ENCODE measurements at places on chromosomes 1 and 21.

- no peak for DNase-seq
Measured at GRCh38 chr1:159300146-159300545, 2.0 kb upstream of the FCER1A start.

GRCh38 chr1:93668121-93668520 is 13.5 kb downstream of the BCAR3 start:
- DNase-seq: no peak

DNA sequence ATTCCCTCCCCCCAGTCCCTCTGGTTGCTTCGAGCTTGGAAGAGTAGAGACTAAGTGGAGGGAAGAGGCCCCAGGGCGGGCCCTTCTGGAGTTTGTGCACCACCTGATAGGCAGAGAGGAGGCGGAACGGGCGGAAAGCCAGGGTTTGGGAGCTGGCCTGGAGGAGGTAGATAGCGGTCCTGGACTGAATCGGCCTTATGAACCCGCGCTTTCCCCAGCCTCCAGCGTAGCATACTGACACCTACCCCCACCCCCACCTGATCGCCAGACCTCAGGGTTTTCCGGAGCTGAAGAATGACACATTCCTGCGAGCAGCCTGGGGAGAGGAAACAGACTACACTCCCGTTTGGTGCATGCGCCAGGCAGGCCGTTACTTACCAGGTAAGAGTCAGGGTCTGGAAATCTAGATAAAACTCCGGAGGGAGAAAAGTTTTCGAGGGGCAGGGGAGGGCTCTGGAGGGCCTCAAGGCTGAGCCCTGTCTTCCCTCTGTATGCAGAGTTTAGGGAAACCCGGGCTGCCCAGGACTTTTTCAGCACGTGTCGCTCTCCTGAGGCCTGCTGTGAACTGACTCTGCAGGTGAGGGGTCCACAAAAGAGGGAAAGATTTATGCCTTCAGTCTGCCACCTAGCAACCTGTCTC is 705 bp downstream of the UROD start:
- no peak for DNase-seq

DNA sequence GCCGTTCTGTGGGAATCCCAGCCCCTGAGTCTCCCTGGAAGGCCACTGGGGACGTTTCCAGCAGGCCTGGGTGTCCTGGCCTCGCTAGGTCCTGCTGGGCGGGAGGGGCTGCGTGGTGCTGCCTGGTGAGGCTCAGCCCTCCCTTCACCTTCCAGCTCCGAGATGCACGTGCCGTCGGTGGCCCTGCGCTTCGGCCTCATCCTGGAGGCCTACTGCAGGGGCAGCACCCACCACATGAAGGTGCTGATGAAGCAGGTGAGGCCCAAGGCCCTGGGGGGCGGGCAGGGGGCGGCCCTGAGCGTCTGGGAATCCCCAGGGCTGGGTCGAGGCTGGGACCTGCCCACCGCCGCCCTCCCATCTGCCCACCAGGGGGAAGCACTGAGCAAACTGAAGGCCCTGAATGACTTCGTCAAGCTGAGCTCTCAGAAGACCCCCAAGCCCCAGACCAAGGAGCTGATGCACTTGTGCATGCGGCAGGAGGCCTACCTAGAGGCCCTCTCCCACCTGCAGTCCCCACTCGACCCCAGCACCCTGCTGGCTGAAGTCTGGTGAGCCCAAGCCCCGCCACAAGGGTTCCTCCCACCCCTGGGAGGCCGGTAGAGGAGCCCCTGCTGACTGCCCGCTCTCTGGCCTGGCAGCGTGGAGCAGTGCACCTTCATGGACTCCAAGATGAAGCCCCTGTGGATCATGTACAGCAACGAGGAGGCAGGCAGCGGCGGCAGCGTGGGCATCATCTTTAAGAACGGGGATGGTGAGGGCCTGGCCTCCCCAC is 70.3 kb downstream of the PIK3CD start:
- peak; percentile 71 for DNase-seq

DNA sequence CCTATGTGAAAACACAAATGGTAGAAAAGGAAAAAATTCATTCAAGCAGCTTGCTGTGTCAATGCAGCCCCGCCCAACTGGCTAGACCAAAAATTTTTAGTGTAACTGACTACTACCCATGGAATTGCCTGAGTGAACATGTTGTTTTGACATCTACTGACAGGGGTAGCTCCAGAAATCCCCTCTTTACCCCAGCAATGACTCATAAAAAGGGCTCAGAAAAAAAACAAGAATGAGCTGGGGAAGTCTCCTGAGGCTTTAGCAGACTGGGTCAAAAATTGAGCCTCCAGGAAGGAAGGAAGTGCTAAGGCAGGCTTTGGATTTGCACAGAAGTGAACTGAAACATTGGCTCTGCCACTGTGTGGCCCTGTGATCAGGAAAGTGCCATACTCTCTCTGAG is 24.4 kb upstream of the FGGY start:
- no peak for DNase-seq

DNA sequence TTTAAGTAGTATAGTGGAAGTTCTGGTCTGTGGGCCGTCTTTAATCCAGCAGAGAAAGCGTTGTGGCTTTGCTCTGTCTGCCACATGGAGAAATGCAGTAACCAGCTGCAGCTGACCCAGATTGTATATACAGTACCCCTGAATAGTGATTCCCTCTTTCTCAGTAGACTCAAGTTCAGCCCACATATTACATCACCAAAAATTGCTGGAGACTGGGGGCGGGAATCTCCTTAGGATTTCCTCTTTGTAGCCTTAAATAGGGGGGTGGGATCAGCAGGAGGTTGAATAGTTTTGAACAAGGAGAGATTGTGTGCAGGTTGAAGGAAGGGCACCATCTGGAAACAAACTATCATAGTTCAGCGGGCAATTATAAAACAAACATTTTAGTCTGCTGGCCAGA is at the start of gene ANGPTL1:
Gene ANGPTL1, minus strand, starts transcription at position 134 of the 400 bp plus-strand sequence. CDS start 5,301 bp downstream, outside the sequence.
- no peak for DNase-seq

DNA sequence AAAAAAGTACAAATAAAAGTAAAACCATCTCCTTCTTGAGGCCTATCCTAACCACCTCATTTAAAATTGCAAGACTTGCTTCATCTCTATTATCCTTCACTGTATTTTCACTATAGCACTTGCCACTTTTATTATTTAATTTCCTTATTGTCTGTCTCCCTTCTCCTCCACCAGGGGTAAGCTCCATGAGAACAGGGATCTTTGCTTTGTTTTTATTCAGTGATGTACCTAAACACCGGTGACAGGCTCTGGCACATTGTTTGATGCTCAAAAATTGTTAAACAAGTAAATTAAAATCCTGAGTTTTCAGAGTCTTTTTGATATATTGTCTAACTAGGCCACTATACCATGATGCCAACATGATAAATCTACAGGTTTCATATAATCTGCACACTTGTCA is 17.2 kb upstream of the SPEN start:
- DNase-seq: no peak

DNA sequence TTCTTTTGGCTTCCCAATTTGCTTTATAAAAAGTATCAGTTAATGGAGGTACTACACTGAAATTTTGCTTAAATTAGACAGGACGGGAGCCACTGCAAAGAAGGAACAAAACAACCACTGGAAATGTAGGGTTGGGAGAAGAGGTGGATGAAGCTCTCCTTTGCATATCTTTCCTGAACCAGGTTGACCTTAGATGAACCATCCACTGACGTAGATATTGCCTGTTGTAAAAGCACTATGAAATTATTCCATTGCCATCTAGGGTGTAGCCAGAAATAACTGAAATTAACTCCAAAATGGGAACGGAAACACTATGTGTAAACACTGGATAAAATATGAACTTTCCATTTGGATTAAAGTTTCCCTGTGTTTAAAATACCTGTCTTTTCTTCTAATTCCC is 1.2 kb upstream of the ABL2 start:
- DNase-seq: no peak

- DNase-seq: no peak
Measured at GRCh38 chr1:201609661-201610318, 70.9 kb downstream of the NAV1 start.

- no peak for DNase-seq
Measured at GRCh38 chr1:93471284-93471683, 23.4 kb downstream of the FNBP1L start.

DNA sequence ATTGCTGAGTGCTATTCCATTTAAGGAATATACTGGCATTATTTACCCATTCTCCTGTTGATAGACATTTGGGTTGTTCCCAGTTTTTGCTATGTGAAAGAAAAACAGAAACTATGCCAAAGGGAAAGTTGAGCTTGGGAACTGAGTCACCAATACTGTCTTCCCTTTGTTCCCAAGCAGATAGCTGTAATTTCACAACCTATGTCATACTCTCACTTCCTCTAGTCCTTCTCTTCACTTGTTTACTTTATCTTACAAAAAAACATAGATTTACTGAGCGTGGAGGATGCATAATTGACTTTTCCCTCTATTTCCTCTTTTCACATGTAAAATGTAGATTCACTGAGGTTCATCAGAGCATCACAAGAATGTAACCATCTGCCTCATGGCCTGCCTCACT is 32.4 kb upstream of the PGBD5 start:
- no peak for DNase-seq

DNA sequence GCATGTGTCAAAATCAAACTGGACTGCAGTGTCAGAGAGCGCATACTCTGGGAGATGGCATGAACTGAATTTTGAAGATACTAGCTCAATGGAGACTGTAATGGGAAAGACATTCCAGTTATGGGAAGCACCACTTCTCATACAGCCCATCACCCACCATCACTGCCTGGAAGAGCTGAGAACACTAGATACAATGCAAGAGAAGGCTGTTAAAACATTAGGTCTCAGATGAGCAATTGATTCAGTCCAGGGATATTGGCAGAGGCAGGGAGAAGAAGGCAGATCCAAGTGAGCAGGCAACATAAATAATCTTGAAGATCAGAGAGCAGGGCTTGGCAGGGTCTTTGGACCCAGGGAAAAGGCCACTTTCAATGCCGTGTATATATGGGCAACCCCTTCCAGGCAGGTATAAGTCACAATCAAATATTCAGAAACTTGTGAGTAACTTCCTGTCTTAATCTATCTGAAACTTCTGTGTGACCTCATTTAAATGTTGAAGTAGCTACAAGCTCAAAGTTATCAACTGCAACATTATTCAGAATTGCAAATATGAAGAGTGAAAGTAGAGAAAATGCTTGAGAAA is 290.3 kb upstream of the SGIP1 start:
- DNase-seq: no peak

DNA sequence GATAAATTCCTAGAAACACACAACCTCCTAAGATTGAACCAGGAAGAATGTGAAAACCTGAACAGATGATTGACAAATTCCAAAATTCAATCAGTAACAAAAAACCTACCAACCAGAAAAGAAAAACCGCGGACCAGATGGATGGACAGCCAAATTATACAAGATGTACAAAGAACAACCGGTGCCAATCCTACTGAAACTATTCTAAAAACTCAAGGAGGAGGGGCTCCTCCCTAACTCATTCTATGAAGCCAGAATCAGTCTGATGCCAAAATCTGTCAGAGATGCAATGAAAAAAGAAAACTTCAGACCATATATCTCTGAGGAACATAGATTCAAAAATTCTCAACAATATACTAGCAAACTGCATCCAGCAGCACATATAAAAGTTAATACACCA is 262.4 kb upstream of the DAB1 start:
- DNase-seq: no peak

- DNase-seq: no peak
Measured at GRCh38 chr1:209673631-209674417, 1.4 kb upstream of the G0S2 start.

- DNase-seq: no peak
Measured at GRCh38 chr21:40186045-40186444, 318.8 kb downstream of the PCP4 start.

- no peak for DNase-seq
Measured at GRCh38 chr1:18175530-18176377, 68.2 kb downstream of the IGSF21 start.
